ENCODE measurements at places on chromosomes 3 and 15.

DNA sequence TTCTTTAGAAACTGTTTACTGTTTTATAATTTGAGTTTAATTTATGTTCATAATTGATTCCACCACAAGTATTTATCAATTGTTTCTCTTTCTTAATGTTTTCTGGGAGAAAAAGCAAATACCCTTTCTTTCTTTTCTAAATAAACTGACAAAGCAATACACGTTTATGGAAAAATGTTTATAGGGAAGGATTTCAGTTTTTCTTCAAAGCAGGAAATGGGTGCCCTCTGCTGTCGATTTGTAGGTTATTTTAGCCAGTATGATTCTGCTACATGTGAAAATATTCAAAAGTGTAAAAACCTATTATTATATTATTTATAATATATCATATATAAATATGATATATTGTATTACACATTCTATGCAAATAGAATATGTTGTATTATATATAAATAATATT, 921.0 kb upstream of the ROBO1 start:
- DNase-seq, result no peak

DNA sequence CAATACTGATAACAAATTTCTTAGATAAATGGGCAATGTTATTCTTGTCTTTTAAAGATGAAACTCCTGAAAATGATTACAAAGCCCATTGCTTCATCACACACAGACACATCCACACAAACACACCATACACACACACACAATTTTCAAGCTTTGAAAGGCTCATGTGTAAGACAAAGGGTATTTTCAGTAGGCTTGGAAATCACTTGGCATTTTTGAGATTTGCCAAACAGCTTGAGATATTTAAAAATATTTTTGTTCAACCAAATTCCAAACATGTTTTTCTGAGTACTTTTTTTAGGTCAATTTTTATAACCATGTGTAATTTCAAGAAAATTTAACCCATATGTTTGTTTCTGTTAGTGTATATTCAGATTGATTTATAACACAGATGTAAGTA, 283.7 kb downstream of the ROBO2 start:
- no peak for DNase-seq

GRCh38 chr15:37902126-37902525, 32.3 kb upstream of the TMCO5A start:
- DNase-seq, result no peak

DNA sequence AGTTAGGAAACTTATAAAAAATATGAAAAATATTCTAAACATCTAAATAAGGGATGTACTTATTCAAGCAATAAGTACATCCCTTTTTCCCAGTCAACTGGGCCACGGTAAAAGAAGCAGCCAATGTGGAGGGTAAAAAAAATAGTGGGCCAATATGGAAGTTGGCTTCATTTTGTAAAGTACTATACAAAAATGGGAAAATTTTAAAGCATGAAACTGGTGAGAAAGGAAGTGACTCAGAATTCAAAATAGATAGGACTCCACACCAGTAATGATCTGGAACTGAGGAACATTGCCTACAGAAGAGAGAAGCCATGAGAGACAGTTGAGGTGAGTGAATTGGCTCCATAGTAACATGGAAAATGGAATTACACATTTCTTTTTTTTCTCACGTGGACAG, 108.9 kb downstream of the FNDC3B start:
- DNase-seq, result no peak

- peak; percentile 7 for DNase-seq
Observed at GRCh38 chr3:100709842-100710260, 557 bp downstream of the TFG start.

DNA sequence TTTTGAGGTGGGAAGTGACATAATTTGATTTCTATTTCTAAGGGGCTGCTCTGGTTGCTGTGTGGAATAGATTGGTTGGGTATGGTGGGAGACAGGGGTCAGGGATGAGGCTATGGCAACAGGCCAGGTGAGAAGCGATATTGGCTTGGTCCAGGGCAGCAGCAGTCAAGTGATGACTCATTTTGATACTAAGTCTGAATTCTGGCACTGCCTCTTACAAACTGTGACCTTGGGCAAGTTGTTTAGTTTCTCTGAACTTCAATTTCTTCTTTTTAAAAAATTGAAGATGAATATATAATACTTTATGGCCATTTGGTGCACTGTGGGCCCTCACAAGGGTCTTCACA, 40.4 kb upstream of the CLSTN2 start:
- DNase-seq, result no peak

GRCh38 chr3:133857767-133858166, 37.9 kb downstream of the RAB6B start:
- no peak for DNase-seq

DNA sequence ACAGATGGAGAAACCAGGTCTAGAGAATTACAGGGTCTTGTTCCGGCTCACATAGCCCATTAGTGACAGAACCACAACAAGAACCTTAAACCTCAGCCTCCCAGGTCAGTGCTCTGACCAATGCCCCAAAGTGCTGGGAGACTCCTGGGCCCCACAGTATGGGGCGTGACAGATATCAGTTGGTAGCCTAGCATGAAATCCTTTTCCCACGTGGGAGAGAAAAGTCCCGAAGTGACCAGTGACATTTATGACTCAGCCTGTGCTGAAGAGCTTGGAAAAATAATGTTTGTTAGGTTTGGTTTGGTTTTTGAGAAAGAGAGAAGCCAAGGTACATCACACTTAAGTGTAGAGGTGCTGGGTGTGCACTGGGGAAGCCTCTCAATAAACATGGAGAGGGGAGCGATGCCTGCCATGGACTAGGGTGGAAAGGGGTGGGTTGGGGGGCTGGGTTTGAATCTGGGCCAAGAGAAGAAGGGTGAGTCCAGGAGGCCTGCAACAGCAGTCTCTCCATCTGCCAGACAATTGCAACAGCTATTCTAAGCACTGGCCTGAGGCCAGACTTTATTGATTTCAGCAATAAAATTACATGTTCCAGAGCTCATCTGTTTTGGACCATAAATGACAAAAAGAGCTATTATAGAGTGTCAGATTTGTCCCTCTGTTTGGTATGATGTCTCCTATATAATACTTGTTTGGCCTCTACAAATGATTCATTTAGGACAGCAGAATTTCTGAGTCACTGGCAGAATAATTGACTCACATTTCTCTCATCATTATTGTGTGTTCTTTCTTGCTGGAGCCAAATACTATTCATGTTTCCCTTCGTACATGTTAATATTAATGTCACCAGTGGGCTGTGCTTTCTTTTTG, 43.4 kb downstream of the C2CD4A start:
- DNase-seq, result no peak

- no peak for DNase-seq
Observed at GRCh38 chr3:124483915-124484470, 246.3 kb upstream of the UMPS start.

DNA sequence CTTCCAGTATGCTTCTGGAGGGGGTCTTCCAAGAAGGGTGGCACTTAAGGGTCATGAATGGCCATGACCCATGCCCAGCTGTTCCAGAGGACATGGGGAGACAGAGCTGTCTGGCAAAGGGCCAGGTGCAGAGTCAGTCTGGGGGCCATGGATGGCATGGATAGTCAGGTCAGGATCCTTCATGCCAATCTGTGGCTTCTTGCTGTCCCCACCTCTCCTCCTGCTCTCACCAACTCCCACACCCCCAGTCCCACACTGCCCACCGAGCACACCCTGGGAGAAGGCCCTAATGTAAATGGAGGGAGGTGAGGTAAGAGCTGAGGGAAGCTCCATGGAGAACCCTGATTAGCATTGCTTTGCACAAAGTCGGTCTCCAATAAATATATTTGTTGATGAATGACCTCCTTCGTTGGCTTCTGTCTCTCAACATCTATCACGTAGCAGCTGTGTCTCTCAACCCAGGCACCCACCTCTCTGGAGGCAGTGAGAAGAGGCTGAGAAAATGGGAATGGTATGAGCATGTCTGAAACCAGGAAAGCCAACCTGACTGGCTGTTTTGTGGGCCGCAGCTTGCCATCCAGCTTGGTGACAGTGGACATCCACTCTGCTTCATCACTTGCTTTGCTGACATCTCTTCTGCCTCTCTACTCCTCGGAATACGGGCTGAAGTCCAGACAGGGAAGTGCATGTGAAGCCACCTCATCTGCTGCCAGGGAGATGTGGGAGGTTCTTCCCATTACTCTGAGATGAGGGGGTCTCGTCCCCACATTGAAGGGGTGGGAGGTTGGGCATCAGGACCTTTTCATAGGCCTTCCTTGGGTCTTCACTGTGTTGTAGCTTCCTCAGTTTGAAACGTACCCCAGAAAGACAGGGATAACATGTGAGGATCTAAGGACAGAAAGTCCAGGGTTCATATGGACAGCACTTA, 37.7 kb upstream of the RAB6B start:
- DNase-seq, result no peak

GRCh38 chr3:50653937-50654595, 20.7 kb upstream of the DOCK3 start:
- no peak for DNase-seq

DNA sequence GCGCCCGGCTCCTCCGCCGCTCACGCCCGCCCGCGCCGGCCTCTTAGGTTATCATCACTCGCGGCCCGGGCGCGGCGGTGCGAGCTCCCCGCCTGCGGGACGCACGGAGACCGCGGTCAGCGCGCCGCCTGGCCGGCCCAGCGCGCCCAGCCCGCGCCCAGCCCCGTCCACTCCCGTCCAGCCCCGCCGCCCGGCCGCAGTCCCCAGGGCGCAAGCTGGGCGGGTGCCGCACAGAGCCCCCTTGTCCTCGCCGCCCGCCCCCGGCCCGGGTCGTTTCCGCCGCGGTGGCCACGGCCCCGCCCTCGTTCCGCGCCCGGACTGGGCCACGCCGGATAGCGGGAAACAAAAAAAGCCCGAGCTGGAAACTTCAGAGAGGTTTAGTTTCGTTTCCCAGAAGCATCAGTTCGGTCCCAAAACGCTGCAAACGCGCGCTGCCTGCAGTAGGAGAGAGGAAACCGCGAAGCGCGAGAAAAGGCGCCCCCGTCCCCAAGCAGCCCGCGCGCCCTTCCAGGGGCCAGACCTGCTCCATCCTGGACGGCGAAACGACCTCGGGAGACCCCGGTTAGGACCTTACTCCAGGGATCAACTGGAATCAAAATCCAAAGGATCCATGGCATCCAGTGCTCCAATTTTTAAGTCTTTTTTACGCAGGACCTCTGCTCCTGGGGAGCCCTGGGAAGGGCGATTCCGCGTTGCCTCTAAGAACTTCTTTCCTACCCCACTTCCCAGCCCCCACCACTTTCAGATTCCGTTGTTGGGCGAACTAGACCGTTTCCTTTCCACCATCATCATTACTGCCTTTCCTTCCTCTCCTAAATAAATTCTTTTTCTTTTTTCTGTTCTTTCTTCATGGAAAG, at the start of gene ATP10A:
Gene ATP10A (minus strand): TSS at position 217 of the 857 bp plus-strand sequence. CDS start 231 bp downstream, outside the sequence.
- no peak for DNase-seq

DNA sequence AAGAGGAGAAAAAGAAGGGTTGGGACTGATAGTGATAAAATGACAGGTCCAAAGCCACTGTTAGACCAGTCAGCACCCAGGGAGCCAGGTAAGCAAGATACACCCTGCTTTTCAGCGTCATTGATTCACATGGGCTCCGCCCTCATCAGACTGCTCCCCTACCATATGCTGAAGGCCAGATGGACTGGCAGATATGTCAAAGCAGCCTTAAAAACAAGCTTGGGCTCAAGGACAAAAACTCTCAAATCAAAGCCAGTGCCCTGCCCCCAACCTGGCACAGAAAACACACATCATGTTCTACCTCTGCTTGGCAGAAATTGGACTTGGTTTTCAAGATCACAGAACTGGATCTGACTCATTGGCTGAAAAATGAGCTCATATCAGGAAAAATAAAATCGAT, 33.4 kb downstream of the SH3BP5 start:
- DNase-seq, result no peak

DNA sequence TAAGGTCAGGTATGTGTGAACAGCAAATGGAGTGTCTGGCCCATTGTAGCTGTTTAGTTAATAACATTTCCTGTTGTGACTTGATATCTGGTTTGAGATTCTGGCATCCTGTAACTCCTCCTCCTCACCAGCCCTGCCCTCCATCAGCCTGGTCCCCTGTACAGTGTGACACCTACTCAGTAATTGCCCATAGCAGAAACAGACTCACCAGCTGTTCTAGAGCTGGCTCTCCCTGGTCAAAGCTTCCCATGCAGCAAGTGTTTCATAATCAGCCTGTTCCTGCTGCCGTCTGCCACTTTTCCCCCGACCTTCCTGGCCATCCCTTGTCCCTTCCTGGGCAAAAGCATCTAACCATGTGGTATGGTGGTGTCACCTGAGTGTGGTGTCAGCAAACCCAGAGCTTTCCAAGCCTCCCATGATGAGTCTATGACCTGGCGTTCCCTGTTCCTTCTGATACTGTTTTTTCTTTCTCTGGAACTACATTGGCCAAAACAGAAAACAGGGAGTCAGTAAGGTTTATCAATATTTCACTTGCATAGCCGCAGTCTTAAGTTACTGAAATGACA, 55.4 kb downstream of the B3GALNT1 start:
- DNase-seq, result no peak

- no peak for DNase-seq
Observed at GRCh38 chr3:41872157-41872556, 89.7 kb downstream of the ULK4 start.

DNA sequence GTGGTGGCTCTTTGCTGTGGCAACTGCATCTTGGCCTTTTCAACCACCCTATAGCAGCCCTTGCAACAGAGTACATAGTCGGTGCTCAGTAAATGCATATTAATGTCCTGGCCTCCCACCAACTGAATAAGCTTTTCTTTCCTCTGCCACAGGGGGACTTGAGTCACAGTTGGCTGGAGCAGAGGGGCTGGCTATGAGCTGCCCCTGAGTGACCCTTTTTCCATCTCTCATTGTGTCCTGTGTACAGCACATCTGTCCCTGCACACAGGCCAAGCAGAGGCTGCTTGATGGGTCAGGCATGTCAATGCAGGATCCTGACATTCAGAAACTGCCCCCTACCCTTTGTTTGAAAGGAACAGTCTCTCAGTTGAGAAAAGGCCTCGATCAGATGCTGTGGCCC, 22.4 kb downstream of the SPSB4 start:
- no peak for DNase-seq

GRCh38 chr3:89138048-89138447, 30.6 kb downstream of the EPHA3 start:
- DNase-seq, result no peak

GRCh38 chr3:24286405-24286804, 208.2 kb downstream of the THRB start:
- no peak for DNase-seq

DNA sequence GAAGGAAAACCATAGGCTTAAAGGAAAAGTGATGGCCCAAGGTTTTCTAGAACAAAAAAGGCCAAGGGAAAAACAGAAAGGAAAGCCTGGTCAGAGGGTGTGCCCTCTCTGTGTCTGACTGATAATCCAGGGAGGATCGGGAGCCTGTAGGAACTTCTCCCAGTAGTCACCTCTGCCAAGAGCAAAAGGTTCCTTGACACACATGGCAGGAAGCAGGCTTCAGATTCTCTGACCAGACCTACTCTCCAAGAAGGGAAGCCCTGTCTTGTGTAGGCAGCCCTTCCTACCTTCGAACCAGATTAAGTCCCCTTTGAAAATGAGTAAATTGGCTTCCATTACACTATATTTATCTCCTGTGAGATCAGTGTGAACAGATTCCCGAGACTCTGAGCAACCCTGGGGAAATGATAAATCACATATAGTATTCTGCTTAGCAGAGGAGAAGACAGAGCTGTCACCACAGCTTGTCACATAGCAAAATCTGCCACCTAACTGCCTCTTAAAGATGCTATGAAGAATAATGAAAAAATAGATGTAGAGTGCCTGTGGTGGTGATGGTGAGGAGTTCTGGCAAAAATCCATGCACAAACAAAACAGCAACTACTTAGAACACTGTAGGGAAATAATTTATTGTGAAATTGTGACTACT, 38.8 kb downstream of the PARP14 start:
- DNase-seq, result no peak

- no peak for DNase-seq
Observed at GRCh38 chr15:60326824-60327654, 70.7 kb downstream of the ANXA2 start.

GRCh38 chr15:101097111-101097510, 154.7 kb downstream of the CHSY1 start:
- no peak for DNase-seq
